ENCODE measurements at places on chromosomes 4 and X. TPM values are rescaled to one million over a fixed set of nuclear protein-coding genes. Genes with fewer than 3 reads are reported as not detected.

- no peak for DNase-seq
Observed at GRCh38 chr4:15317246-15317645, 110.6 kb upstream of the C1QTNF7 start.

GRCh38 chr4:82968972-82969371, 41.7 kb downstream of the LIN54 start:
- no peak for DNase-seq

DNA sequence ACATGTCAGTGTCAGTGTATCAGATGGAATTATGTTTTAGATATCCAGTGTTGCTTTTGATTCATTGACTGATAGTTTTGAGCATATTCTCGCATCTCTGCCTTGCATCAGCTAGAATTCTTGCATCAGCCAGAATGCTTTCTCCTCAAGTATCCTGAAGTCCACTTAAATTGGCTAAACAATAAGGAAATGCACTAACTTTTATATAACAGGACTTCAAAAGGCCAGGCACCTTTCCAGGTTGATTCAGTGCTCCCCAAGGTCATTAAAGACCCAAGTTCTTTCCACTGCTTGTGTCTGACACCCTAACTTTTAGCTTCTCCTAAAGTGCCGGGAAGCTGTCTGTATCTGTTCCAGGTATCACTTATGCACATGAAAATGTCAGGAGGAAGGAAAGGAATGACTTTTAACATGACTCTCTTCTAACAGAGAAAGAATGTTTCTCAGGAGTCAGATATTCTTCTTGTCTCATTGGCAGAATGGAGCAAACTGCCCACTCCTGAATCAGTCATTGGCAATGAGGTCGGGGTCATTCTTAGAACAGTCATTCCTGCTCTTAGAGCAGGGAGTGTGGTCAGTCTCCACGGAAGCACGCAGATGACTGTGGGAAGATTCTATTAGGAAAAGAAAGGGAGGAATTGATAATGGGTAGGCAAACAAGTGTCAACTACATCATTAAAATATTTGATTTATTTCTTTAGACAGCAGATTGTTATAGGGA, 92.9 kb upstream of the TLL1 start:
- DNase-seq = no peak

DNA sequence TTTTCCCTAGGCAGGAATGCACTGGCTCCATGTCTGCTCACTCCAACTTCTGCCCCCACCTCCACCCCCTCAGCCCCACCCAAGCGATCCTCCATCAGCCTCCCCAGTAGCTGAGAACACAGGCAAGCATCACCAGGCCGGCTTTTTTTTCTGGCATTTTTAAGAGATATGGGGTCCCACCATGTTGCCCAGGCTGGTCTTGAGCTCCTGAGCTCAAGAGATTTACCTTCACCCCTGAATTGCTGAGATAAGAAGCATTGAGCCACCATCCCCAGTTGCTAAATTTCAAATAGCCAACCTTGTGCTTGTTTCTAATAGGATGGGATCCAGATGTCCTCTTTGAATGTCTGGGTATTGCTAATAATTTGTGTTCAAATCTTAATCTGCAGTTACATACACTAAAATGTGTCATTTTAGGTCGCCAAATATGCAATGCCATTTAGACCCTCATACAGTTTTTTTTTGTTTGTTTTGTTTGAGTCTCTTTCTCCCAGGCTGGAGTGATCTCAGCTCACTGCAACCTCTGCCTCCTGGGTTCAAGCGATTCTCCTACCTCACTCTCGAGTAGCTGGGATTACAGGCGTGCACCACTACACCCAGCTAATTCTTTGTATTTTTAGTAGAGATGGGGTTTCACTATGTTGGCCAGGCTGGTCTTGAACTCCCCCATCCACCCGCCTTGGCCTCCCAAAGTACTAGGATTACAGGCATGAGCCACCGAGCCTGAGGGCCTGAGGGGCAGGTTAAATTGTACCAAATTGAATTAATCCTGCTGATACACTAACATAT, 8.8 kb downstream of the LARP7 start:
- no peak for DNase-seq

- DNase-seq = no peak
Observed at GRCh38 chr4:86036736-86037135, 323.1 kb downstream of the MAPK10 start.

DNA sequence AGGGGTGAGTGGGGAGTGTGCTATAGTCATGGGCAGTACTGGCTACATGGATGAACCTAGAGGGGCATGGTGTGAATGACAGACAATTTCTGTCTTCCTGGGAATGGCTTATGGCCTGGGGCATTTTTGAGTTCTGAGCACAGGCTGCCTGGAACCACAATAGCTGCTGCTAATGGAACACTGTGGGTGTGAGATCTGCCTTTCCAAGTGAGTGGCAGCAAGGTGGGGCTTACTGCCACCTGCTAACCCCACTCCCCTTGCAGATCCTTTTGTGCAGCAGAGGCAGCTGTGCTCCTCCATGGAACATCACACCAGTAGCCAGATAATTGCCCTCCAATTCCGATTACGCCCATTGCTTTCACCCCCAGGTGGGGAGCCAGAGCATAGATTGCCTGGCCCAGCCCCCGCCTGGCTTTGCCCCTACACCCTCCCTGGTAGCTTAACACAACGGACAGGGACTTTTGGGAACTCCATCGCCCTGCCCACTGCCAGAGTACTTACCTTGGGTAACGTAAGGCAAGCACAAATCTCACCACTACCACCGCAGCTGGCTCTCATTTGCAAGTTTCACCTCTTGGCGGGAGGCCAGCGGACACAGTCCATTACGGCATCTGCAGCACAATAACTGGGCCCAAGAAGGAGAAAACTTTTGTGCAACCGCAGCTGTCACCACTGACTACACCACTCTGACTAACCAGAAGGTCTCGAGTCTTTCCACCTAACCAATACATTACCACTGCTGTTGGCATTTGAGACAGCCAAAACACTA, 421.2 kb upstream of the NWD2 start:
- no peak for DNase-seq

- DNase-seq = no peak
Observed at GRCh38 chrX:22652596-22652995, 347.2 kb upstream of the DDX53 start.

- no peak for DNase-seq
Observed at GRCh38 chrX:16433021-16433420, 216.9 kb upstream of the S100G start.

GRCh38 chrX:97238632-97239031, 354.9 kb downstream of the RPA4 start:
- no peak for DNase-seq

DNA sequence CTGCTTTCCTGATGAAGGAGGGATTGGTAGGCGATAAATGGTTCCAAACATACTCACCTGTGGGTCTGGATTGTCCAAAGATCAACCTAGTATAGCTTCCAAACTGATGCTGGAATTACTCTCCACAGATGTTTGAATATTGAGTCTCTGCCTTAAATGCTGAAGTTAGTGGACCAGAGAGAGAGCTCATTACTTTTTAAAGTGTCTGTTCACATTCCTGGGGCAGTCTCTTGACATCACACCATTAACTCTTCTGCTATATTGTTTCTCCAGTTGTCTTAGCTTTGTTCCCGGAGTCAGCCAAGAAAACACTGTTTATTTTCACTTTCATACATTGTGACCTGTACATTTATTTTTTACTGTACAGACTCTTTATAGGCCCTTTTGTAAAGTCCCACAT, 35.4 kb downstream of the ARHGEF38 start:
- no peak for DNase-seq

GRCh38 chr4:64205376-64205775, 203.9 kb downstream of the TECRL start:
- no peak for DNase-seq

DNA sequence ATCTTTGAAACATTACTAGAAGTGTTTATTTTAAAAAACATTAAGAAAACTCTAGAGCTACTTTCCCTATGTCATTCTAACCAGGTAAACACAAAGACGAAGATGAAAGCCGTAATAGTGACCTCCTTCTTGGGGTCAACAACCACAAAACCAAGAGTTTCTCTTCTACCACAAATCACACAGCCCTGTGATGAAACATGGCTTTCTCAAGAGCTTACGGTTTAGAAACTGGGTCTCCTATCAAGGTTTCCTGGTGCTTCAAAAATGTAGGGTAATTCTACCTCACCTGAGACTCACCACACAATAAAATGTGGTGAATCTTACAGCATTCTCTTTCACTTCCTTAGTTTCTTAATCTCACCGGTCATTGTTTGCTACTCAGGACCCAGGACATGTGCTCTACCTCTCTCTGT, 50.9 kb downstream of the CORIN start:
- no peak for DNase-seq

- DNase-seq = peak; percentile 56
Observed at GRCh38 chrX:54921427-54922021, 900 bp downstream of the TRO start.

GRCh38 chr4:7359400-7360062, 75.2 kb downstream of the PSAPL1 start:
- no peak for DNase-seq

- DNase-seq = no peak
Observed at GRCh38 chrX:9927698-9928482, 39.3 kb upstream of the CLDN34 start.

GRCh38 chr4:119785963-119786362, 157.4 kb upstream of the PDE5A start:
- no peak for DNase-seq

GRCh38 chr4:129583868-129584267, 487.9 kb downstream of the C4orf33 start:
- DNase-seq = no peak

GRCh38 chr4:181431006-181431405, 812.2 kb upstream of the TENM3 start:
- DNase-seq = no peak

DNA sequence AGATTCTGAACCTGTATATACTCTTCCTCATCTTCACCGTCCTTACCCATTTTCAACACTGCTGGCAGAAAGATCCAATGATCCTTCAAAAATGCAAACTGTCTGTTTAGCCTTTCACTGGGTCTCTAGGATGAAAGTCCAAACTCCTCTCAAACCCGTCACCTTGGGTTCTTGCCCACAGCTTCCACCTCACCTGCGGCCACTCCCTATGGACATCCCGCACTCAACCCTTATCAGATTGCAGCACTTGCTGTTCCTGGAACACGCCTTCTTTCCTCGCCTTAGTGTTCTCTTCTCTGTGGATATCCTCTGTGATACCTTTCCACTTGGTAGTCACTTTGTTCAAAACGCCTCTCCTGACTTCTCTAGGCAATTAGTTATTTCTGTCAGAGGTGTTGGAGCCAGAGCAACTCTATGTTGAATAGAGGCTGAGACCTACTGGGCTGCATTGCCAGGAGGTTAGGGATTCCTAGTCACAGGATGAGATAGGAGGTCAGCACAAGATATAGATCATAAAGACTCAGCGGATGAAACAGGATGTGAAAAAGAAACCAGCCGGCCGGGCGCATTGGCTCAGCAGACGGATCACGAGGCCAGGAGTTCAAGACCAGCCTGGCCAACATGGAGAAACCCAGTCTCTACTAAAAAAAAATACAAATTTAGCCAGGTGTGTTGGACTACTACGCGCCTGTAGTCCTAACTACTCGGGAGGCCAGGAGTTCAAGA, 4.2 kb upstream of the NOCT start:
- DNase-seq = no peak

- no peak for DNase-seq
Observed at GRCh38 chrX:143165778-143166177, 140.1 kb downstream of the SPANXN4 start.

DNA sequence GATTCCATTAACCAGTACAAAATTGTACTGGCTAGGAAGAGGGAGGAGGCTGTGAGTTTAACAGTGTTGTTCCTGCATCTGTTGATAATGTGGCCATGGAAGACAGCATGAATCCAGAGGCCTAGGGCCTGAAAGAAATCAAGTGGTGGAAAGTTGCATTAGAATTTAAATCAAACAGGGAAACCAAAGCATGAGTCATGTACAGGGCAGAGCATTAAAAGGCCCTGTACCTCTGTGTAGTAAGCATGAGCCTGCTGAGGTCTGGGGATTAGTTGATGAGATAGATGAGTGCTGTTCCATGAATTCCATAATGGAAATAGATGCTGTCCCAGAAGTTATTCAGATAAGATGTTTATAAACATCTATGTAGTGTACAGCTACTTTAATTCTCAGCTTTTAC, 58.3 kb downstream of the MID1IP1 start:
- no peak for DNase-seq

DNA sequence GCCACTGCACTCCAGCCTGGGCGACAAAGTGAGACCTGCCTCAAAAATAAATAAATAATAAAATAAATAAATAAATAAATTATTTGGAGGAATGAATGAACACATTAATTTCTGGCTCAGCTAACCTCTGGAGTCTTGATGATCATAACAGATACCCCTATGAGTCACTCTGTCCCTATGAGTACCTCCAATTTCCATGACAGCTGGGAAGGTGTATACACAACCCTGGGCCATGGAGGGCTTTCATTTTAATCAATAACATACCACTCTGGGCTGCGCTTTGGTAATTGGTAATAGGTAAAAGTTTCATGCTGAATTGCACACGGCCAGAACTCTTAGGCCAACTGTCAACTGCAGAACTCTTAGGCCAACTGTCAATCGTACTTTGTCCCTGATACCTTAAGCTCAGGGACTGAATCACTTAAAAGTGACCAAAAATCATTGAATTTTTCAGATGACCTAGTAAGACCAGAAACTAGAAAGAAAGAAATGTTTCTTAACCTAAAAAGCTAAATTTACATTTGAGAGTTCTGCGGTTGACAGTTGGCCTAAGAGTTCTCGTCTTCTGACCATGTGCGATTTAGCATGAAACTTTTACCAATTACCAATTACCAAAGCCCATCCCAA, 112.4 kb downstream of the ATP11C start:
- no peak for DNase-seq

The DRP2 gene
- 2.2 TPM for polyA plus RNA-seq

The IL13RA2 gene
- polyA plus RNA-seq = 0.94 TPM

The GAGE1 gene
- polyA plus RNA-seq = not detected

The VSIG1 gene
- 1.5 TPM for polyA plus RNA-seq

The FSTL5 gene
- 2.2 TPM for polyA plus RNA-seq

The PRSS12 gene
- 11.1 TPM for polyA plus RNA-seq

The PRR32 gene
- polyA plus RNA-seq = not detected

The GPC3 gene
- 1,204 TPM for polyA plus RNA-seq

The DAPP1 gene
- 1.3 TPM for polyA plus RNA-seq

The TIGD2 gene
- polyA plus RNA-seq = 12.7 TPM

Data from left renal cortex interstitium (tissue), 4 donors.